Activated naive CD8-positive, alpha-beta T cell treated with anti-CD3 and anti-CD28 coated beads for 36 hours (primary cell): ENCODE measurements at places on chromosomes 5 and 9. TPM values are rescaled to one million over a fixed set of nuclear protein-coding genes. Genes with fewer than 3 reads are reported as not detected.
A peak's percentile ranks its signal among the peaks of the same experiment; 100 is the strongest.

DNA sequence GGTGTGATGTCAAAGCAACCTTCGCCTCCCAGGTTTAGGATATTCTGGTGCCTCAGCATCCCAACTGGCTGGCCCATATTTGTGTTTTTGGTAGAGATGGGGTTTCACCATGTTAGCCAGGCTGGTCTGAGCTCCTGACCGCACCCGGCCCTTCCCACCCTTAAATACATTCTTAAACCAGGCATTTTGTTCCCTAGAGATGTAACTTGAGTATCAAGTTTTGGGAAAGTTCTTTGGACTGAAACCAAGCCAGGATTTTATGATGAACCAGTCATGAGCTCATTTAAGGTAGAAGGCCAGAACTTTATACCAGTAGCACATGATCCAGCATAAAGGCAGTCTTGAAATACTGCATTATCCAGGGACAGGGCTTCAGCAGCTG lies 3.5 kb downstream of the RPL7A start:
- DNase-seq = no peak

DNA sequence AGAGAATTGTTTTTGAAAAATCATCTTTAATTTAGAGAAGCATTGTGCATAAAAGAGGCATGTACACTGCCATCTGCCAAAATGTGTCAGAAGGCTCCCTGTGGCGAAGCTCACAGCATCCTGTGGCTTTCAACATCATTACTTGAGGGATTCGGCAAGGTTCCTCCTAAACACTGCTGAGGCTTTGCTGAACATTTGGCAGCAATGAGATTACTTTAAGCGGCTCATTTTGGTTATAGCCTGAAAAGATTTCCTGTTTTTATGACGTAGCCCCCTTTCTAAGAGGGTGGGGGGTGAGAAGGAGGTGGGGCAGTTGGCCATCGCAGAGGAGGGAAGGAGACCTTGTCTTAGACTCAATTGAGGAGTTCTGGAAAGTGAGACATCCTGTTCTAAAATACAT lies 469.4 kb downstream of the RASEF start:
- DNase-seq = no peak

DNA sequence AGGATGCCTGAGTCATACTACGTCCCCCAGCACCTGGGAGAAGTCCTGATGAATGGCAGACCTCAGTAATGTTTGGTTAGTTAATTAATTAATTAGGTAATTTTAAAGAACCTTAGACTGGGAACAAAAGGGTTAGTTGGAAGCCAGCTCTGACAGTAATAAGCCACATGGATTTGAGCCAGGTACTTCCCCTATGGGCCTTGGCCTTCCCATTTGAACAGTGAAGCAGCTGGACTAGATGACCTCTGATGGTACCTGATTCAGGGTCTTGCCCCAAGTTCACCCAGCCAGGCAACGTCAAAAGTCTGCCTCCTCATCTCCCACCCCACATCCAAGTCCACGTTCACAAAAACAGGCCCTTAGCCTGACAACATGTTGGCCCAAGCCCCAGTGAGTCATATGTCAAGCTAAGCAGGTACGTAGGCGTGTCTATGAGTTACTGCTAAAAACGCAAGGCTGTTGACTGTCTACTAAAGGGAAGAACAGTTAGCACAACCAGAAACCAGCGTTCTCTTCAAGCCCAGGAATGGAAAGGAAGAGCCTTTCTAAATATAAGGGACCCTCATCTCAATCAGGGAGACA lies 303.2 kb downstream of the ACTL7B start:
- no peak for DNase-seq

DNA sequence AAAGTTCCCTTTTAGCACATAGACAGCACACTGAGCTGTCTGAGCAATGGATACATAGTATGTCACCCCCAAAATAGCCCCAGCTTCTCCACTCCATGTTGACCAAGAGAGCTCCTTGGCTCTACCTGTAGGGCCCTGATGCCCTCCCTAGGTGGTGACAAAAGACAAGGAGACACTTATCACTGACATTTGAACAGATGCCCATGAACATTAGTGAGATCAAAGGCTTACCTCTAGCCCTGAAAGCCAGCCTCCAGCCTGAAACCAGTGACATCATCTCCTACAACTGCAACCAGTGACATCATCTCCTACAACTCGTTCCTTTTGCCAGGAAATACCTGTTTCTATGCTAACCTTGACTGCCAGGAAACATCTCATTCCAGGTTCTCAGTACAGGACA lies 122.7 kb downstream of the FSTL4 start:
- DNase-seq = peak; percentile 18

GRCh38 chr5:92777421-92777820 lies 803.6 kb downstream of the NR2F1-AS1 start:
- DNase-seq = no peak

GRCh38 chr5:139749242-139749641 lies 46.4 kb upstream of the PSD2 start:
- DNase-seq = no peak

GRCh38 chr5:1470762-1471211 lies 25.5 kb upstream of the SLC6A3 start:
- DNase-seq = no peak

DNA sequence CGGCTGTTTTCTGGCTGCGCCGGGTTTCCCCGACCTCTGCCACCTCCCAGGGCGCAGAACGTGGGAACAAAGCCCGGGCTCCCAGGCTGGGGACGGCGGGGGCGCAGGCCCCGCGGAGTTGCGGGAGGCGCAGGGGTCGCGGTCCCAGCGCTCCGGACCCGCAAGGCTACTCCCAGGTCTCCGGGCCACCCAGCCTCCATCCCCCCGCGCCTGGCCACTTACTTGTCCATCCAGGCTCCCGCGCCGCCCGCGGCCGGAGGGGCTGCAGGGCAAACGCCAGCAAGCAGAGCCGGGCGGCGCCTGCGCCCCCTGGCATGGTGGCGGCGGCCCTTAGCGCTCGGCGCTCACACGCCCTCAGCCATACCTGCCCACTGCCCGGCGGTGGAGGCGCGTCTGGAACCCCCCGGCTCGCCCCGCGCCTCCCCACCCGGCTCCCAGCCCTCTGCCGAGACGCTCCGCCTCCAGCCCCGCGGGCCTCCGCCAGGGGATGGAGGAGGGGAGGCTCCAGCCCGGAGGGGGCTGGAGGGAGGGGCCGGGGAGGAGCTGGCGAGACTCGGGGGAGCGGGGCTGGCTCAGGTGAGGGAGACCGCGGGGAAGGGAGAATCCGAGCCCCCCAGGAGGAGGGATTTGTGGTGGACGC lies at the start of gene ADAM19:
Gene ADAM19, minus strand, starts transcription at position 395 of the 640 bp plus-strand sequence. Its CDS starts 79 bp downstream, at position 316.
- peak; percentile 46 for DNase-seq

Gene MED10
- total RNA-seq = 57.1 TPM

Gene BARX1
- total RNA-seq = 2.9 TPM

Gene SMIM33
- total RNA-seq = 0.16 TPM
